CD4-positive, alpha-beta T cell treated with Interleukin-21 for 1 hour (primary cell): ENCODE measurements at places on chromosomes 5 and 9.

DNA sequence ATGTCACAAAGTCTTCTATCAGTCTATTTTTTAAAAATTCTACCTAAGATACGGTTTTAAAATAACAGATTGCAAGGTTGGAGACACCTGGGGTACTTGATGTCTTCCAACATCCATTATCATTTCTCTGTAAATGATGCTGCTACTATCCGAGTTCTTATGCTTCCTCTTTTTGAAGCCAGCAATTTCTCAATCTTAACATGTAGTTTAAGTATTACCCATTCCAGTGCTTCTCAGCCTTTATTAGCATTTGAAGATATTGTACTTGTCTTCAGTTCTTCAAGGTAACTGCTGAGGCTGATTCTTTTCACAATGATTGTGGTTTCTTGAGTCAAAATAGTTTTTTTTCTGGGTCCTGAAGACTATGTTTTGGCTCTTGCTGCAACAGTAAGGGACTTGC is 96.4 kb upstream of the SELENOP start:
- DNase-seq: no peak

GRCh38 chr9:128243215-128244018 is 32.4 kb downstream of the GOLGA2 start:
- no peak for DNase-seq

DNA sequence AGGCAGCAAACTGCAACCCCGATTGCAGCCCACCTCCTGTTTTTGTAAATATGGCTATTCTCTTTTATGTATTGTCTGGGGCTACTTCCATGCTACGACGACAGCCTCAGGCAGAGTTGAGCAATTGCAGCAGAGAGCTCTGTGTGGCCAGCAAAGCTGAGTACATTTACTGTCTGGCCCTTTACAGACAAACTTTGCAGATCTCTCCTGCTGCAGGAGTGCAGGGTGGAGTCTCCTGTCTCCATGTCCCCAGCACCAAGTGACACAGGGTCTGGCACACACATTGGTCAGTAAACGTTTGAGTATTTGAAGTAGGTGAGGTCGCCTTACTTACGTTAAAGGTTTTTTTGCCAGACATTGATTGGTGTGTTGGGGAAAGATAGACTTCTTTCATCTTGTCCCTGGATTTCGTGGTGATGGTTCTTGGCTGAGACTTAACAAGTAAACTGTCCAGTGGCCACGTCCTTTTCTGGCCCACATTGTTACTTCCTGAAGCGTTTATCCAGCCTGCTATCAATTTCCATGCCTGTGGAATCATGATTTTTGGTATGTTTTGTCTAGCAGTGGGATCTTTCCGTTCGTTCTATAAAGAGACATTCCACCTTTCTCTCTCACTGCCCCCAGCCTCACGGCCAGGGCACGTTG is 27.2 kb downstream of the PRRC2B start:
- DNase-seq: no peak

- DNase-seq: no peak
Observed at GRCh38 chr5:144084971-144085370, 85.5 kb downstream of the YIPF5 start.

DNA sequence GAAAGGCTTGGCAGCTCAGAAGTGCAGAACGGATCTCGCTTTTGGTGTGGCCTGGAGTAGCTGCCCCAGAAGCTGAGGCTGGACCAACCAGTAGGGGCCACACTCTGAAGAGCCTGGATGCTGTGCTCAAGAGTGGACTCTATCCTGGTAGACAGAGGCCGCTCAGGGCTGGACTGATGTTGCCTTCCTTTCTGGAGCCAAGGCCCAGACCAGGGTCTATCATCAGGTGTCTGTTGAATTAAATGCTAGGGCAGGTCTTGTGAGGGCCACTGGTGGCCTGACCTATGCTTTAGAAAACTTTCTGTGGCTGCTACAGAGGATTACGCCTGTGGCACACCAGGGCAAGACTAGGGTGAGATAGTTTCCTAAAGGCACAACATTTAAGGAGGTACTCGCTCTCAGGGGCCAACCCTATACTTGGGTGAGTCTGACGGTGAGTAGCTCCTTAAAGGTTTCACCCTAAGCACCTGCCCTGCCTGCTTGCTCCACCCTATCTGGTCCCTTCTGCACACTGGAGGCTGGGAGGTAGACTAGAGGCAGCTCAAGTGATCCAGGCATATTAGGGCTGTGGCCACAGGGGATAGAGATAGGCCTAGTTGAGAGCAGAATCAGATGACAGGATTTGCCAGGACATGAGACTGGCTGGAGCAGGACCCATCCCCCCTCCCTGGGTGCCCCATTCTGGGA is 9.8 kb upstream of the IRF1 start:
- DNase-seq: no peak

- DNase-seq: peak; percentile 66
Observed at GRCh38 chr9:85723215-85723614, 18.5 kb downstream of the AGTPBP1 start.

DNA sequence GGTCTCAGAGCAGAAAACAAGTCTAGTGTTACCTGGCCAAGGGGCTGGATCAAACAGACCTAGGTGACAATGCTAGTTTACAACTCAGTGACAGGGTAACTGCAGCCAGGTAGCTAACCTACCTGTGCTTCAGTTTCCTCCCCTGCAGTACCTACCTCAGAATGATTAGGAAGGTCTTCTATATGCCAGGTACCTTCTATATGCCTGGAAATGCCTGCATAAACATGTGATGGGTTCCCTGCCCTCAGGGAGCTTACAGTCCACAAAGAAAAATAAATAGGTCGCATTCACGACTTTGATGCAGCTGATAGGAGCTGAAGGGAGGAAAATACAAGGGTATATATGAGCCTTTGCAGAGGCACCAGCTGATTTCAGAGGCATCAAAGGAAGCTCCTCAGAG is 16.1 kb downstream of the LHFPL2 start:
- no peak for DNase-seq

- DNase-seq: no peak
Observed at GRCh38 chr9:21661626-21662025, 140.8 kb upstream of the MTAP start.

DNA sequence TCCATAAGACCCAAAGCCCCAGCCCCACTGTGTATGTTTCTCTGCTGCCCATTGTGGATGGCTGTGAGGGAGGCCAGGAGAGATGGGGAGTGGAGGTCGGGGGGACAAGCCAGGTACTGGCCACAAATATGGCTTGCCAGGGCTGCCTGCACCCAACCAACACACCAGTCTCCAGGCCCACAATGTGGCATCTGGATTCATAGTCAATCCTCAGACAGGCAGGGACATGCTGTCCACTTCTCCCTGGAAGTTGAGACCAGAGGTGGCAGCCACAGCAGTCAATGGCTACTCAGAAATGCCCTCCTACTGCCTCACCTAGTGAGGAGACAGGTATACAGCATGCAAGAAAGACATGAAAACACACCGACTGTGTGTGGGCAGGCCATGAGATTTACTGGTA is 61.2 kb upstream of the SLC25A51 start:
- no peak for DNase-seq

DNA sequence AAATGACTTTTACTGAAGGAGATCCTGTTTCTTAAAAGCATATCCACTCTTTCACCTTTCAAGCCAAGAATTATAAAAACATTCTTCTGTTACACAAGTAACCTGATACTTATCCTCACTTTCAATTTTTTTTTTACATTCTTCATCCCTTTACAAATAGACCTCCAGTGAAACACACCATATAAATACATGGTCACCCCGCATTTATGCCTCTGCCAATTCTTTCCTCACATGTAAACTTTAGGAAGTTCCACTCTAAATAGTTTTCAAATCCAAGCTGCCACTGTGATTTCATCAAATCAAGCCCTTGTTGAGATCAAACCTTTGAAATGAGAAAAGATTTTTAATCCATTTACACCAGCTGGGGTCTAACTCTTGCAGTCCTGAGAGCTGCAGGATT is 40.0 kb downstream of the GAS1 start:
- no peak for DNase-seq

DNA sequence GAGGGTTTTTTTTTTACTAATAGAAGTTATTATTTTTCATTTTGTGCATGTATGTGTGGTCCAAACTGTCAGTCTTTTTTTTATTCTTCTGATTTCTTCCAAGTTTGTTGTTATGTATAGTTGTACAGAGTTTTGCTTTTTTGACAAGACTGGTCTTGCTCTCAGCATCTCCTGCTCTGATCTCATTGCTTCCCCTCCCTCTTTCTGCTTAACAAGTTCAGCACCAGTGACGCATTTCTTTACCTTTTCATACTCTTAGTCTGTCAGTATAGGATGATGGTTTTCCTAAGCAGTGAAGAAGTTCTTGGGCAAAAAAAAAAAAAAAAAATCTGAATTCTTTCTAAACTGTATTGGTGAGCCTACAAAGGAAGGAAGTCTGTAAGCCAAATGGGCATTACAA is 135.1 kb downstream of the CD180 start:
- no peak for DNase-seq

DNA sequence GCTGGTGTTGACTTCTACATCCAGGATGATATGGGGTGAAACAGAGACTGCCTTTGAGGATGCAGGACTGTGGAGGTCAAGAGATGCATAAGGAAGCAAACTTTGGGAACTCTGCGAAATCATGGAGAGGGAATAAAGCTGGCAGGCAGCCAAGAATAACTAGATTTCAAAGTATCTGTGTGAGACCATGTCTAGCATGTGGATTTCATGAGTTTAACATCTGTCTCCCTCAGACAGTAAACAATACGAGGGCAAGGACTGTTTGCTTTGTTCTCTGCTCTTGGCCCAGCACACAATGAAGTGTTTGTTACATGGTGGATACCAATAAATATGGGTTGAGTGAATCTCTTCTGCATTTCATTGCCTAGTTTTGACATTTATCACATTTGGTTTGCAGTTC is 71.3 kb downstream of the RASEF start:
- DNase-seq: no peak

DNA sequence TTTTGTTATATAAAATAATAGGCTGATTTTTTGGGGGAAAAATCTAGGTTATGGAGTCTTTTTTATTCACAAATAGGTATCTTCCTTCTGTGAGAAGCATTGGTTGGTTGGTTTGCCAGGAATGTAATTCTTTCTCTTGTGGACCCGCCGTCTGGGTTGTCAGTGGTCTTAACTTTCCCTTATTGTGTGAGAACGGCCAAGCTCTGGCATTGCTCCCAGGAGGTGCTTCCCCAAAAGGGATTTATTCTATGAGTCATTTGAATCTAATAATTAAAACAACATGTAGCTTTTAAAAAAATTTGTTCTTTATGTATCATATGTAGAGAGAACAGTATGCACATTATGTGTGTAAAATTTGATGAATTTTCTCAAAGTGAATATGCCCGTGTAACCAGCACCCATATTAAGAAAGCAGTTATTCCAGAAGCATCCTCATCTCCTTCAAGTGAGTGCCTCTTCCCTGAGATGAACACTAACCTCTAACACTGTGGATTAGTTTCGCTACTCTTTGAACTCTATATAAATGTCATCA is 114.4 kb downstream of the MAST4 start:
- DNase-seq: no peak

GRCh38 chr5:169164481-169164925 is 136.4 kb downstream of the SLIT3 start:
- DNase-seq: no peak

GRCh38 chr5:175656966-175657365 is 905 bp upstream of the HRH2 start:
- DNase-seq: no peak

DNA sequence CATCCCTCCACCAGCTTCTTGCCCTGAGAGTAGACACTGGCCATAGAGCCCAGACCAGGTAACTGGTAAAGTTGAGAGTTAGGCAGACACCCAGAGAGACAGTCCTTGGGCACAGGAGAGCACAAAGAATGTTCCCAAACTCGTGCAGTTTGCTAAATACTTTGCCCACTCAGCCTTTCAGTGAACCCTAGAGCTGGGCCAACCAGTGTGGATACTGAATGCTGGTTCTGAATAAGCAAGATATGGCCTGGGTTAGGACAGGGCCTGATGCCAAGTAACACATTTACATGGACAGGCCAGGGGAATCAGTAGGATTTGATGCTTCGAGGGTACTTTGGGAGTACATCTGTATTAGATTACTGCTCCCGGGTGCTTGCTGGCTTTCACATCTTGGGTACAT is 185.4 kb downstream of the SH3GL2 start:
- no peak for DNase-seq

GRCh38 chr5:96952118-96952750 is 16.4 kb downstream of the LNPEP start:
- DNase-seq: no peak

- DNase-seq: no peak
Observed at GRCh38 chr5:34525761-34526160, 130.4 kb upstream of the RAI14 start.

DNA sequence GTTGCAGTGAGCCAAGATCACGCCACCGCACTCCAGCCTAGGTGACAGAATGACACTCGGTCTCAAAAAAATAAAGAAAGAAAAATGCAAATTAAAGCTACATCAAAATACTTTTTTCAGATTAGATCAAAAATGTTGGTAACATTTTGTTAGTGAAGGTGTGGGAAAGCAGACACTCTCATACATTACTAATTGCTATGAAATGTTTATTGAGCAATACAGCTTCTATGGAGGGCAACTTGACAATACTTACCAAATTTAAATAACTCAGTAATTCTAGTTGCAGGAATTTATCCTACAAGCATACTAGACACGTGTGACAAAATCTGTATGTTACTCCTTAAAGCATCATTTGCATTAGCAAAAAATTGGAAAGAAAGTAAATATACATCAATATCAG is 4.1 kb downstream of the TRIM23 start:
- DNase-seq: no peak

DNA sequence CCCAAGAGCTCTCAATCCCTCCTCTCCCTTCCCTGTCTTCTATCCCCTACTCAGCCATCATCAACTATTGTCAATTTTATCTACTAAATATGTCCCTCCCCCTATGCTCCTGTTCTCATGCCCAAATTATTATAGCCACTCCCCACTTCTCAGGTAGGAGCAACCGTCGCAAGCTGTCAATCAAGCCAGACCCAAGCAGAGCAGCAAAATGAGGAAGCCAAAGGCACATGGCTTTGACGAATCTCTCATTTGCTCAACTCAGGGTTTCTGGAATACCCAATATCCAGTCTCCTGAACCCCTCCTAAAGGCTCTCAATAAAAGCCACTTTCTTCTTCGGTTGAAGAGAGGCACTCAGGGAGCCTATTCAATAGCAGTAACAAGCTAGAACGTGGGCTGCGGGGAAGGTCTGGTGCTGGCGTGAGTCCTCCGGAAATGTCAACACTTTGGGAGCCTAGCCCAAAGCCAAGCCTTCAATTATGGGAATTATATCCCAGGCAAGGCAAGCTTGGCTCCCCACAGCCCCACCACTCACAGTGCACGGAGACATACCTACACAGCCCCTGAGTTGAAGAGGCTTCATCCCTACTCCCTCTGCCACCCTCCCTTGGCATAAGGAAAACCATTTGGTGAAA is 47.7 kb downstream of the SIL1 start:
- DNase-seq: no peak
